ENCODE measurements at places on chromosomes 16 and 17. TPM values are rescaled to one million over a fixed set of nuclear protein-coding genes. Genes with fewer than 3 reads are reported as not detected.

MARCHF10 gene
- total RNA-seq: 0.39 TPM

PYCARD gene
- 99.4 TPM for total RNA-seq

NUFIP2 gene
- total RNA-seq: 106 TPM

MT1X gene
- 25.9 TPM for total RNA-seq

SOST gene
- not detected for total RNA-seq

HOXB1 gene
- total RNA-seq: not detected

CCL7 gene
- total RNA-seq: 0.31 TPM

UNC13D gene
- 12.7 TPM for total RNA-seq

SYT17 gene
- 5.4 TPM for total RNA-seq

WNT3 gene
- total RNA-seq: 3.4 TPM

C16orf96 gene
- total RNA-seq: 0.15 TPM

GPR142 gene
- total RNA-seq: not detected

ZNF48 gene
- total RNA-seq: 16.6 TPM

PERCC1 gene
- not detected for total RNA-seq

ANKFN1 gene
- not detected for total RNA-seq

SOCS3 gene
- 53.1 TPM for total RNA-seq

ARHGAP44 gene
- total RNA-seq: 0.80 TPM
